ENCODE measurements at places on chromosomes 11 and 22.

GRCh38 chr11:115607621-115608221 lies 103.5 kb upstream of the CADM1 start:
- no peak for DNase-seq

DNA sequence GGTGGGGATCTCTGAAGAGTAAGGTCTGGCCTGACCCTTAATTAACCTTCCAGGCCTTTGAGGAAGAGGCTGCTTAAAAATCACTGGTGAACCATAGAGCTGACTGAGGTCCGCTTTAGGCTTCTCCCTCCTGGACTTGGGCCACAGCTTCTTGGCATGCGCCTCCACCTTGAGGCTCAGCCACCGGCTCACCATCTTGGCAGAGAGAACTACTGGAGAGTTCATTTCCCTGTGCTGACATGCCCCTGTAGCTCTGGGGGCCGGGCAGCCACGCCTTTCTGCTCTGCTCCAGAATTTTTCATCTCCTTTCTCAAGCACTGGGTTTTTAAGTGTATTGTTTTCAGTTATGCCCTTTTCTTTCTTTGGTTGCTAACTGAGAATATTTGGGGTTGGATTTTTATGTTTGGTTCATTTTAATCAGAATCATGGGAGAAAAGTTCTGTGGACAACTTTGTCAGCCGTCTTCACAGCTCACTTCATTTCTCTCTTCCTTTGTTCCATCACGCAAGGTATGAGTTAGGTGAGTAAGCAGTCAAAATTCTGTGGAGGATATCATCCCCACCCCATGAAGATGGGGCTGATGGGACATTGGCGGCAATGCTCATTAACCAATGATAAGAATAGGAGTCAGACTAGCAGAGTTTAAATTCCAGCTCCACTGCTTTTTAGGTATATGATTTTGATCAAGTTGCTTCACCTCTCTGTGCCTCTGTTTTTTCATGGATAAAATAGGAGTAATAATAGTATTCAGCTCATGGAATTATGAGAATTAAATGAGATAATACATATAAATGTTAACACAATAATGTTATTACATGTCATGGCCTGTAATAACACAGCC lies 103.9 kb downstream of the DBX1 start:
- no peak for DNase-seq

DNA sequence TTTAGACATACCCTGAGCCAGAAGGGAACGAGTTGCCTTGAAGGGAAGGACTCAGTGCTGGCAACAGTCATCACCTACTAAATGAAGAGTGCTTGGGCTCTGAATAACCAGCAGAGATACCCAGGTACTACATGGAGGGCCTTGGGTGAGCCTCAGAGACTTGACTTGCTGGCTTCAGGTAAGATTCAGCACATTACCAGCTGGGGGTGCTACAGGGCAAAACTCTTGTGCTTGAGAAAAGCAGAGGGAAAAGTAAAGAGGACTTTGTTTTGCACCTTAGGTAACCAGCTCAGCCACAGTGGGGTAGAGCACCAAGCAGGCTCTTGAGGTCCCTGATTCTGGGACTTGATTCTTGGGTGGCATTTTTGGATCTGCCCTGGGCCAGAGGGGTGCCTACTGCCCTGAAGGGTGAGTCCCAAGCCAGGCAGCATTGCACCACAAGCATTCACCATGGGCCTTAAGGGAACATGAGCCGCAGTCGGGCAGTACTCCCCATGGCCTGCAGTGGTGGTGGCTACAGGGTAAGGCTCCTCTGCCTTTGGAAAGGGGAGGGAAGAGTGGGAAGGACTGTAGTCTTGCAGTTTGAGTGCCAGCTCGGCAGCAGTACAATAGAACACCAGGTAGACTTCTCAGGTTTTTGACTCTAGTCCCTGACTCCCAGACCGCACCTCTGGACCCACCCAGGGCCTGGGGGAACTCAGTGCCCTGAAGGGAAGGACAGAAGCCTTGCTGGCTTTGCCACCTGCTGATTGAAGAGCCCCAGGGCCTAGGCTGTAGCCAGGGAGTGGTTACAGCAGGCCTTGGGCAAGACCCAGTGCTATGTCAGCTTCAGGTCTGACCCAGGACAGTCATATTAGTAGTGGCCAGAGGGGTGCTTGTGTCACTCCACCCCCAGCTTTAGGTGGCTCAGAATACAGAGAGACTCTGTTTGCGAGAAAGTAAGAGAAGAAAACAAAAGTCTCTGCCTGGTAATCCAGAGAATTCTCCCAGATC lies 22.7 kb upstream of the PLEKHA7 start:
- no peak for DNase-seq

- DNase-seq: no peak
Observed at GRCh38 chr11:20610825-20611224, 11.4 kb downstream of the SLC6A5 start.

- DNase-seq: no peak
Observed at GRCh38 chr11:119706029-119706428, 23.0 kb downstream of the NECTIN1 start.

- DNase-seq: no peak
Observed at GRCh38 chr22:40183029-40183581, 5.4 kb downstream of the TNRC6B start.

DNA sequence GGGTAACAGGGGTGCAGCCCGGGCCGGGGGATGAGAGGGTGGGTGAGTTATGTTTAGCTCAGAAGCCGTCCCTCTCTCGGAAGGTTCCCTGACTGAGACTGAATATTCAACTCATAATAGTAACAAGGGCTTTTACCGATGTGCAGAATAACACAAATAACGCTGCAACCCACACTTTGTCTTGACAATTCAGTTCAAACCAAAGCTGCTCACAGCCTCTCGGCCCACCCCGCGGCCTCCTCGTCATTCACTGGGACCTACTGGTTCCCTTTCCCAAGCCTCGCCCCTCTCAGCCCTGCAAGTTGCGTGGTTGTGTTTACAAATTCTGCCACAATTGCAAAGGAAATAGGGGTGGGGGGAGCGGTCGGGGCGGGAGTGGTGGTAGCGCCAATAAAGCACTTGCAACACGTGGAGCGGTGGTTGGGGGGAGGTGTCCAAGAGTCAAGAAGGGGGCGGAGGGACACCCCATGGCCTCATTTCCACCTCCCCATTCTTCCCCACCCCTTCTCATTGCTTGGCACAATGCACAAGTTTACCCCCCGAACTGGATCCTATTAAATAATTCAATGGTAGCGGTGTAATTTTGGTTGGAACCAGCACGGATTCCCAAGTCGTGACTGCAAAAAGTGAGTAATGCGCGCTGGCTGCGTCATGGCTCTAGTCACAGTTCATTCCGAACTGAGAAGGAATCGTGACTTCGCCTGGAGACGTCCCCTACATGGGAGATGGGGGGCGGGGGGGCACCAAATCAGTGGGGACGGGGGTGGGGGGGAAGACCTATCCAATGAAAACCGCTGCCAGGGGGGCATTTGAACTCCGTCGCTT lies 102.0 kb upstream of the HSD17B12 start:
- no peak for DNase-seq

DNA sequence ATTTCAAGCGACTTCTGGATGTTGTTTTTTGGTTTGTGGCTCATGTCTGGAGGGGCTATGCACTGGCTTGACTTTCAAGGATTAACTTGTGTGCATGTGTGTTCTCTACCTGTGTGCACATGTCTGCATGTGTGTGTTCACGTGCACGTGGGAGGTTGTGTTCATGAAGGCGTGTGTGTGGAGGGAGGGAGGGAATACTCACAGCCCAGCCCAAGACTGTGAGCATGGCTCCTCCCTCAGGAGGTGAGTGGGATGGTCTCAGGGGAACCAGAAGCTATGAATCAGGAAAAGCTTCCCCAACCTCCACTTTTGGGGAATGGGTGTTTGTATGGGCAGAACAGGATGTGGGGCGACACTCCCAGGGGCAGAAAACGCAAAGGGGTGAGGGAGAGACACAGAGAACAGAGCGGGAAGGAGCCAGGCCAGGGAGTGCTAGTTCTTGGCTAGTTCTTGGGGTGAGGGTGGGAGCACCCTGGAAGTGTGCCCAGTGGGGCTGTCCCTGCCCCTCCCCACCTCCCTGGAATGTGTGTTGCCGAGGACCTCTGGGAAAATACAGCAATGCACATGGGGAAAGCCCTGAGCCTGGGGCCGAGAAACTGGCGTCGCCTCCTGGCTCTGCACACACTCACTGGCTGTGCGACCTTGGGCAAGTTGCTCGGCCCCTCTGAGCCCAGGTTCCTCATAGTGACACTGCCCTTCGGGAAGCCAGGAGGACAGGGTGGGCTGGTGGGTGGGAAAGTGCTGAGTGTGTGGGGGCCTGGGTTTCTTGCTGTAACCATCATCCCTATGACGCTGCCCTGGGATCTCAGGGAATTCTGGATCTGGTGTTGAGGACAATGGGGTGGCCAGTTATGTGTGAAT lies 16.9 kb upstream of the ALX4 start:
- DNase-seq: no peak

DNA sequence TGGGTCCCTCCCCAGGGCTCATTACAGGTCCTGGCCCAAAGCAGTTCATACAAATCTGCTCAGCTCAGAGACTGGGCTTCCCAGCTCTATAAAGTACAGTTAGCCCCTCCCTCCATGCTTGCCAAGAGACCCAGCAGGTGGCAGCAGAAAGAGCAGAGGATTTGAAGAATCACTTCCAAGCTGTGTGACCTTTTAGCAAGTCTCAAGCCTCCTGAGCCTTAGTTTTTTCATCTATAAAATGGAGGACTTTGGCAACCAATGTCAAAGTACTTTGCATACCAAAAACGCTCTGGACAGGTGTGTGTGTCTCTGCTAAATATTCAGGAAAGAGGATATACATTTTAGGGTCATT lies 26.6 kb downstream of the RELT start:
- DNase-seq: no peak

- DNase-seq: no peak
Observed at GRCh38 chr22:49124608-49125007, 703.1 kb downstream of the BRD1 start.

GRCh38 chr11:113202431-113202830 lies 112.0 kb upstream of the TTC12 start:
- DNase-seq: no peak

- DNase-seq: no peak
Observed at GRCh38 chr11:83222499-83222898, 29.0 kb downstream of the ANKRD42 start.

DNA sequence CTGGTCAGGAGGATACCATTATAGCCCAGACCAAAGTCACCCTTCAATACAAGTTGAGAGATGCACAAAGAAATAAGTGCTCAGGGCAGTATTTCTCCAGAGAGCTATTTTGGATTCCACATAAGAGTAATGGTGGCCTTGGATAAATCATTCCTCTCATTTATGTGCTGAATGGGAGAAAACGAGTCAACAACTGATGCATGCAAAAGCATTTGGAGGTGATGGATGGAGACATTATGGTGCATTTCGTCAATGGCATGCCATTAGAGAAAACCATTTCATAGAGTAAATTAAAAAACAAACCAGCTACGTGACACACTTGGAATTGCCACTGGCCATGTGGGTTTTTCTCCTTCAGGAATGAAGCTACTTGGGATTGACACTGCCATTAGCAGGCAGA lies 81.2 kb downstream of the ARL14EP start:
- no peak for DNase-seq

- no peak for DNase-seq
Observed at GRCh38 chr11:101786916-101787315, 127.9 kb upstream of the CEP126 start.

DNA sequence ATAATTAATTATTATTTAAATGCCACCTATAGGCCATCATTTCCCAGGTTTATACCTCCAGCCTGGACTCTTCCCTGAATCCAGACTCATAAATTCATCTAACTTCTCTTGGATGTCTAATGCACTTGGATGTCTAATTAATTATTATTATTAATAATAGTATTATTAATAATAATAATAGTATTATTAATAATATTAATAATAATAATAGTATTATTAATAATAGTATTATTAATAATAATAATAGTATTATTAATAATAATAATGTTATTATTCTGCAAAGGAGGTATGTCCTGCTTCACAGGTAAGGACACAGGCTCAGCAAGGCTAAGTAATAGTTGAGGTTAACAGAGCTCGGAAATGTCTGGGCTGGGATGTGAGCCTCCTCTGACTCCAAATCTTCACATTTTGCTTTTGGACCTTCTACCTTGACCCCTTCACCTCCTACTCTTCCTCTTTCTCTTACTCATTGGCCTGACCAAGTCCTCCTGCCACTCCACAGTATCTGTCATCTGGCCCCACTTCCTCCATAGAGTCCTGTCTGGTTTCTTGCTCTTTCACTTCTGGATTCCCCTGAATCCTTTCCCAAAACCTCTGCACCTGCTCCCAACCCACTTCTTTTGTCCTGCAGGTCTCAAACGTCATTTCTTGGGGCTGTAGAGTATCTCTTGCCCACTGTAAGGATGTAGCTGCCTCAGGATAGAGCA lies 8.0 kb downstream of the RIBC2 start:
- DNase-seq: no peak

- no peak for DNase-seq
Observed at GRCh38 chr11:65487467-65488272, 11.2 kb upstream of the MALAT1 start.

- no peak for DNase-seq
Observed at GRCh38 chr22:37701141-37701786, 4.4 kb downstream of the TRIOBP start.

GRCh38 chr22:43852573-43853327 lies 9.6 kb downstream of the SULT4A1 start:
- no peak for DNase-seq
